Calu3 (cell line): ENCODE measurements at places on chromosomes 6 and 20. TPM values are rescaled to one million over a fixed set of nuclear protein-coding genes. Genes with fewer than 3 reads are reported as not detected.
A peak's percentile ranks its signal among the peaks of the same experiment; 100 is the strongest.

Gene RIMS1
- 0.57 and 1.4 TPM in 2 replicates for total RNA-seq

Gene PKIB
- 11.8 and 17.2 TPM in 2 replicates for total RNA-seq

Gene OR2H2
- total RNA-seq = not detected in 2 replicates

Gene HRH3
- not detected in 2 replicates for total RNA-seq

Gene PEDS1
- total RNA-seq = 36.0 and 37.5 TPM in 2 replicates

Gene PACSIN1
- total RNA-seq = 0.26 and 0.69 TPM in 2 replicates

Gene BTNL2
- total RNA-seq = not detected in 2 replicates

GRCh38 chr20:63290677-63291472 is 2.1 kb upstream of the COL20A1 start:
- no peak overlapping the region for H3K4me3 ChIP-seq
- H3K36me3 ChIP-seq = peaks cover 57% of the 10 kb centered on the region
- peaks cover 43% of the 10 kb centered on the region for H3K27me3 ChIP-seq
- no peaks in the 10 kb centered on the region for H3K4me1 ChIP-seq

DNA sequence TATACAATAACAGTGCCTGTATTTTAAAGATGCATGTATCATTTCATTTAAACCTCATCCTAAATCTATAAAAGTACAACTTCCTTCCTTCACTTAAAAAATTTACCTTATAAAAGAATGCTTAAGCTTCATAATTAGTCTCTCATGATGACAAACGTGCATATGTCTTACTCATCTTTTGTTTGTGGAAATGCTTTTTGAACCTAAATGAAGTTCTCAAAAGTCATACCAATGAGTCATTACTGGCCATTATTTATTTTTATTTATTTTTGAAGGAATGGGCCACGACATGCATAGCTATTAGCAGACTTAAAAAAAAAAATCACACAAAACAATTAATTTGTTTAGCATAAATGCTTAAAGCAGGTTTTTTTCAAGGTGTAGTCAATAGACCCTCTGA is 3.7 kb downstream of the TFB1M start:
- H3K27me3 ChIP-seq = no peaks in the 10 kb centered on the region
- H3K4me1 ChIP-seq = peaks cover 7% of the 10 kb centered on the region
- no peak for DNase-seq
- H3K27ac ChIP-seq = no peak overlapping the region

DNA sequence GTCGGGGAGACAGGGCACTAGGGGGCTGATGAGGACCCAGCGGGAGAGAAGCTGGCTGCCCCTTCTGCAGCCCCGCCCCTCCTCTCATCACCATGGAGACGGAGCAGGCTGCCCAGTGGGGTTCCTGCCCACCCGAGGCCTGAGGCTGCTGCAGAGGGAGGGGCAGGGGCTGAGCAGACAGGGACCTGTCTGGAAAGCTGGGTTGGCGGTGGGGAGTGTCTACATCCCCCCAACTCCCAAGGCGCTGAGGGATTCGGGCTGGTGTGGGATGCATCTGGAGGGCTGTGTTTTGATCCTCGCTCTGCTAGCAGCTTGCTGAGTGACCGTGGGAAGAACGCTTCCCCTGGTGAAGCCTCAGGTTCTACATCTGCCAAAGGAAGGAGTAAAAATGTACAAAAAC is 1.2 kb upstream of the BPI start:
- peaks cover 13% of the 10 kb centered on the region for H3K4me1 ChIP-seq
- H3K36me3 ChIP-seq = peaks cover 6% of the 10 kb centered on the region
- H3K4me3 ChIP-seq = no peak overlapping the region
- H3K27me3 ChIP-seq = peaks cover 52% of the 10 kb centered on the region
- H3K27ac ChIP-seq = no peak overlapping the region

DNA sequence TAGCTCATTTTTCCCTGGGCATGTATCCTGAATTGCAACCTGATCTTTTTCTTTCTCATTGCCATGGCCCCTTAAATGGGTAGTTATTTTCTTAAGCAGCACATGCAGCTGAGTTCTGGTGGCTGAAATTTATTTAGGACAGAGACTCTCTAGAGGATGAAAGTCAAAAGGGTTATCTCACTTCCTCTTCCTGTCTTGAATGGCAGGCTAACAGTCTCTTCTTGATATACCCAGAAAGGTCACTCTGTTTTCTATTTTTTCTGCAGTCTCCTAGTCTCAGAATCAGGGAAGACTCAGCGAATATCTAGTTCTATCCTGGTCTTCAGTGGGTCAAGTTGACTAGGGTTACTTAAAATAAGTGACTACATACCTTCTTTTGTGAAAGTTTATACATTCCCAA is 243.3 kb downstream of the EPHA7 start:
- H3K4me1 ChIP-seq = peaks cover 6% of the 10 kb centered on the region
- H3K27me3 ChIP-seq = no peaks in the 10 kb centered on the region
- no peaks in the 10 kb centered on the region for H3K36me3 ChIP-seq
- H3K27ac ChIP-seq = no peak overlapping the region
- H3K4me3 ChIP-seq = no peak overlapping the region
- DNase-seq = no peak

DNA sequence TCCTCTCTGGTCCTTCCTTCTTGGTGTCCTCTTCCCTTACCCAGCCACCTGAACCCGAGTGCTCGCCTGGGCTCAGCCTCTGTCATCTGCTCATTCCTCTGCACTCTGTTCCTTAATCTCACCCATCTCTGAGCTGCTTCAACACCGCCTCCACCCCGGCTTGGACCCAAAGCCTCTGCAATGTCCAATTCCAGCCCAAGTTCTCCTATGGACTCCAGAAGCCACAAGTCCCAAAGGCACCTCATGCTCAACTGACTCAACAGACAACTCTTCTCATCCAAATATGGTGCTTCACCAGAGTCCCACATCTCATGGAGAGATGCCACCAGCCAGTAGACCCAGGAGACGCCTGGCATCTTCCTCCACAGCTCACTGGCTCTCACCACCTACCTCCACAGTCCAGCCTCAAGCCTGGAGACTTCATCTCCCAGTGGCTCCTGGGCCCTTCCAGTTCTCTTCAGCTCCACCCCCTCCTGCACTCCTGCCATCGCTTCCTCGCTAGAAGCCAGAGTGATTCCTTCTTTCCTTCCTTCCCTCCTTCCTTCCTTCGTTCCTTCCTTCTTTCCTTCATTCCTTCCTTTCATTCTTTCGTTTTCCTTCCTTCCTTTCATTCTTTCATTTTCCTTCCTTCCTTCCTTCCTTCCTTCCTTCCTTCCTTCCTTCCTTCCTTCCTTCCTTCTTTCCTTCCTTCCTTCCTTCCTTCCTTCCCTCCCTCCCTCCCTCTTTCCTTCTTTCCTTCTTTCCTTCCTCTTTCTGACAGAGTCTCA is 40.9 kb upstream of the NNAT start:
- no peaks in the 10 kb centered on the region for H3K4me1 ChIP-seq
- no peaks in the 10 kb centered on the region for H3K36me3 ChIP-seq
- H3K4me3 ChIP-seq = no peak overlapping the region
- DNase-seq = no peak
- peaks cover 85% of the 10 kb centered on the region for H3K27me3 ChIP-seq

DNA sequence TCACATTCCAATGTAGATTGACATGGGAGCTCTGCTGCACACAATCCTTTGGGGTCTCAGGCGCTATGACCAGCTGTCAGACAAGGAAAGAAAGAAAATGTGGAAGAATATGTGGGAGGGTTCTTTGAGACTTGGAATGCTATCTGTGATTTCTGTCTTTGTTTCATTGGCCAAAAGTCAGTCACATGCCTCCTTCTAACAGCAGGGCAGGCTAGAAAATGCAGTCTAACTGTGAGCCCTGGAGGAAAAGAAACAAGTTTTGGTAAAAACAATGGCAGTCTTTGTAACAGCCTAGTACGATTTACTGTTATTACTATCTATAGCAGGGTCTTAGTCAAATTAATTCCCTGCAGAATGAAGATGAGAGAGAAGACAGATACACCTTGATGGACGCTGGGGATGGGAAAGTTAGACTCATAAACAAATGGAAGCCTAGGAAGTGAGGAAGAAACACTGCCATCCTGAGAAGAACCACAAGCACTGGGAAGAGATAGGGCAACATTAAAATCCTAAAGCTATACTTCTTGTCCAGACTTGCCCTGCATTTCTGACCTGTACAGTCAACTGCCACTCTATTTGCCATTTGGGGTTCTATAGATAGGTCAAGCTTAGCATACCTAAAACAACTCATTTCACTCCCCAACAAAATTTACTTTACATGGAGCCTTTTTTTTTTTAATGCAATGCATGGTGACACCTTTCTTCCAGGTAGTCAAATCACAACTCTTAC is 833.0 kb downstream of the KIF16B start:
- no peak overlapping the region for H3K4me3 ChIP-seq
- no peaks in the 10 kb centered on the region for H3K4me1 ChIP-seq
- H3K36me3 ChIP-seq = no peaks in the 10 kb centered on the region
- no peak for DNase-seq
- H3K27ac ChIP-seq = no peak overlapping the region

GRCh38 chr6:135578976-135579375 is 81.4 kb upstream of the AHI1 start:
- H3K36me3 ChIP-seq = no peaks in the 10 kb centered on the region
- DNase-seq = no peak
- no peaks in the 10 kb centered on the region for H3K4me1 ChIP-seq
- no peaks in the 10 kb centered on the region for H3K27me3 ChIP-seq

GRCh38 chr6:39239527-39240154 is 10.4 kb upstream of the KCNK5 start:
- H3K27me3 ChIP-seq = no peaks in the 10 kb centered on the region
- DNase-seq = no peak
- no peak overlapping the region for H3K27ac ChIP-seq
- H3K4me1 ChIP-seq = no peaks in the 10 kb centered on the region

DNA sequence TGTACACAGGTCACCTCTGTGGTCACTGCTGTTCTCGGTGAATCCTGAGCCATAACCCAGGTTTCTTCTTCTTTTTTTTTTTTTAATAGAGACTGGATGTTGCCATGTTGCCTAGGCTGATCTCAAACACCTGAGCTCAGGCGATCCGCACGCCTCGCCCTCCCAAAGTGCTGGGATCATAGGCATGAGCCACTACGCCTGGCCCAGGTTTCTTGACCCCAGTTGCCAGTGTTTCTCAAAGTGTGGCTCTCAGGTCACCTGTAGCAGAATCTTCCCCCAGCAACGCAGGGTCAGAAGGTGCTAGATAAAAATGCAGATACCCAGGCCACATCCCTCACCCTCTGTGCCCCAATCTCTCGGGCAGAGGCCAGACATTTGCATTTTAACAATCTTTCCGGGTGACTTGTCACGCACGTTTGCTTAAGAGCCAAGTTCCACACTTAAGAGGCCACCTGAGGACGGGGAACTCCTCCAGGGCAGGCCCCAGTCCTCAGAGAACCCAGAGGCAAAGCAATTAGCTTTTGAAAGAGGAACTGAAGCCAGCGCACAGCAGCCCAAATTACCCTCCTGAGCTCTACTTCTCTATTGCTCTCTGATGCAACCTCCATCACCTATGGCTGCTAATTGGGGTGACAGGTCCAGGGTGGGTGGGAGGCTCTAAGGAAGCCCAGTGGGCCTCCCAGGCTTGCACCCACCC is 81.8 kb downstream of the NFATC2 start:
- DNase-seq = no peak
- peaks cover 13% of the 10 kb centered on the region for H3K4me1 ChIP-seq

DNA sequence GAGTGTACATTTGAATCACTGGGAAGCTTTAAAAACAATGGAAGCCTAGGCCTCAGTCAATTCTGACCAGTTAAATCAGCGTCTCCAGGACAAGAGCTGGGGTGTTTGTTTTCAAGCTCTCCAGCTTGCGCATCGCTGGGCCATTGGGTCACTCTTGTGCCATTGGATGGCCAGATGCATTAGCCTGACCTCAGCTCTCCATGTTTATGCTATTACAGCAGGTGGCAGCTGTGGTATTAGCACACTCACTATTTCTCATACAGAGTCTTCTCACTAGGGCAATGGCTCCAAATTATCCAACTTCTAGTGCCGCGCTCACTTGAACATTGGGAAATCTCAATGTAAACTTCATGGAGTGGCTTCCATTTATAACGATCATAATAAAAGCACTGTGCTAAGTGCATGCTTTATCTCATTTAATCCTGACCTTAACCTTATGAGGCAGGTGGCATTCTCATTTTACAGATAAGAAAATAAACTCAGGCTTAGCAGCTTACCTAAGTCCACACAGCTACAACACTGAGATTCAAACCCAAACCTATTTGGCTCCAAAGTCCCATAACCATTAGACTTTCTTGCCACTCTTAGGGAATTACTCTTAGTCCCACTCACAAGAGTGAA is 108.8 kb downstream of the PPP1R14C start:
- no peak for DNase-seq
- no peaks in the 10 kb centered on the region for H3K36me3 ChIP-seq
- H3K27ac ChIP-seq = no peak overlapping the region
- no peaks in the 10 kb centered on the region for H3K27me3 ChIP-seq
- no peak overlapping the region for H3K4me3 ChIP-seq

DNA sequence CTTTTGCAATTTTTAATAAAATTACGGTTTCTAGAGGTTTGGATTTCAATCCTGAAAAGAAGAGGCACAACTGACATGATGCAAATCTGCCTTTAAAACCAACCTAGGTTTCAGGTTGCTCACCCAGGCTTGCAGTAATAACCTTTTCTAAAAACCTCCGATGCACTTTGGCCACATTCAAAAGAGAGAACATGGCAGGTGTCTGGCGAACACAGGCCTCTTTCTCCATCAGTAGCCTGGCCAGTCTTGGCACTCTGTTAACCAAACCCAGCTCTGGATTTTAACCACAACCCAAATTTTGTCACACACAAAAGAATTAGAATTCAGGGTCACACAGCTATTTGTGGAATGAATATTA is 55.8 kb upstream of the MAFB start:
- H3K27ac ChIP-seq = no peak overlapping the region
- DNase-seq = no peak
- peaks cover 100% of the 10 kb centered on the region for H3K27me3 ChIP-seq
- no peak overlapping the region for H3K4me3 ChIP-seq
- no peaks in the 10 kb centered on the region for H3K36me3 ChIP-seq

- H3K4me1 ChIP-seq = peaks cover 19% of the 10 kb centered on the region
- no peaks in the 10 kb centered on the region for H3K27me3 ChIP-seq
- DNase-seq = no peak
- H3K27ac ChIP-seq = no peak overlapping the region
Observed at GRCh38 chr6:149362289-149362688, 37.8 kb upstream of the SUMO4 start.

- peaks cover 48% of the 10 kb centered on the region for H3K4me1 ChIP-seq
- no peaks in the 10 kb centered on the region for H3K36me3 ChIP-seq
- no peaks in the 10 kb centered on the region for H3K27me3 ChIP-seq
- H3K27ac ChIP-seq = no peak overlapping the region
- no peak overlapping the region for H3K4me3 ChIP-seq
- peak; percentile 33 for DNase-seq
Observed at GRCh38 chr6:25013246-25013645, 77.5 kb upstream of the RIPOR2 start.

GRCh38 chr6:33903579-33903978 is 99.8 kb upstream of the MLN start:
- no peaks in the 10 kb centered on the region for H3K4me1 ChIP-seq
- H3K4me3 ChIP-seq = no peak overlapping the region
- H3K36me3 ChIP-seq = no peaks in the 10 kb centered on the region
- DNase-seq = no peak

GRCh38 chr20:7348253-7348652 is 580.8 kb downstream of the BMP2 start:
- no peak overlapping the region for H3K4me3 ChIP-seq
- peaks cover 16% of the 10 kb centered on the region for H3K27me3 ChIP-seq
- H3K36me3 ChIP-seq = no peaks in the 10 kb centered on the region
- no peak for DNase-seq
- H3K27ac ChIP-seq = no peak overlapping the region
- no peaks in the 10 kb centered on the region for H3K4me1 ChIP-seq

- H3K4me1 ChIP-seq = no peaks in the 10 kb centered on the region
- no peak overlapping the region for H3K4me3 ChIP-seq
- H3K27ac ChIP-seq = no peak overlapping the region
- no peaks in the 10 kb centered on the region for H3K27me3 ChIP-seq
- no peaks in the 10 kb centered on the region for H3K36me3 ChIP-seq
Observed at GRCh38 chr6:104995989-104996617, 39.2 kb downstream of the LIN28B start.
